Liver (tissue), 10 donors: ENCODE measurements at places on chromosomes 5 and 9. TPM values are rescaled to one million over a fixed set of nuclear protein-coding genes. Genes with fewer than 3 reads are reported as not detected.

- no peak for DNase-seq
Observed at GRCh38 chr5:36535859-36536615, 70.4 kb upstream of the SLC1A3 start.

- no peak for DNase-seq
Observed at GRCh38 chr5:153902016-153902415, 136.7 kb downstream of the FAM114A2 start.

- no peak for DNase-seq
Observed at GRCh38 chr5:15496886-15497285, 3.1 kb upstream of the FBXL7 start.

DNA sequence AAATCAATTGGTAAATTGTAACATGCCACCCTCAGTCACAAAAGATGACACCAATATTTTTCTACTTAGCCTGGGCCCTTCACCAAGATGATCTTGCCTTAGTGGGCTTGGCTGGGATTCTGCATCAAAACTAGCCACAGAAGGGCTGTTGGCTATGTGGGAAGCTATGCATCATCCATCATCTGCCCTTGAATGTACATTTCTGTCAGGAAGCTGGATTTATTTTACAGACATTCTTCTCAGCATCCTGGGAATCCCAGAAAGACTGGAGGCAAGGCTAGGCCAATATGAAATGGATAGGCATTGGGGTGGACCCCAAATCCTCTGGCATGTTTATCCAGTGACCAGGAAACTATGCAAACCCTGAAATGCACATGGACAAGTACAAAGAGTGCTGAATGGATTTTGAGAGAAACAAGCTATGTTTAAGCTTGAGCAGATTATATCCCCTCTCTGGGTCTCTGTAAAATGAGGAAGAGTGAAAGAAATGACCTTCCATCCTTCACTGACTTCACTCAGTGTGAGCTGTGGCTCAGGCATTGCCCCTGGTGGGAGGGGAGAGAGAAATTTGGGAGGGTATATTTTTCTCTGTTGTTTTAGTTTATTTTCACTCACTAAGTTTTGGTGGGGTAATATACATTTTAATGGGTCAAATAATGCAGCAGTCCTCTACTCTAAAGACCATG, 283.6 kb downstream of the EBF1 start:
- no peak for DNase-seq

DNA sequence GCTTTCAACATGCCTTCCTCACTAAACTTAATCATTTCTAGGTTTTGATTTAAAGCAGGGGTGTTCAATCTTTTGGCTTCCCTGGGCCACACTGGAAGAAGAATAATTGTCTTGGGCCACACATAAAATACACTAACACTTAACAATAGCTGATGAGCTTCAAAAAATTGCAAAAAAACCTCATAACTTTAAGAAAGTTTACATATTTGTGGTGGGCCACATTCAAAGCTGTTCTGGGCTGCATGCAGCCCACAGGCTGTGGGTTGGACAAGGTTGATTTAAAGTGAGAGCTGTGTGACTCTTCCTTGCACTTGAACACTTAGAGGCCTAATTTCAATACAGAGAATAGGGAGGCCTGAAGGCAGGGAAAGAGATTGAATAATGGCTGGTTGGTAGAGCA, 598.3 kb downstream of the EFNA5 start:
- DNase-seq: no peak

- no peak for DNase-seq
Observed at GRCh38 chr9:136172412-136173079, 32.4 kb downstream of the LHX3 start.

GRCh38 chr5:158060212-158060611, 201.3 kb upstream of the CLINT1 start:
- DNase-seq: no peak

- DNase-seq: no peak
Observed at GRCh38 chr5:123425431-123425830, 2.2 kb upstream of the CEP120 start.

DNA sequence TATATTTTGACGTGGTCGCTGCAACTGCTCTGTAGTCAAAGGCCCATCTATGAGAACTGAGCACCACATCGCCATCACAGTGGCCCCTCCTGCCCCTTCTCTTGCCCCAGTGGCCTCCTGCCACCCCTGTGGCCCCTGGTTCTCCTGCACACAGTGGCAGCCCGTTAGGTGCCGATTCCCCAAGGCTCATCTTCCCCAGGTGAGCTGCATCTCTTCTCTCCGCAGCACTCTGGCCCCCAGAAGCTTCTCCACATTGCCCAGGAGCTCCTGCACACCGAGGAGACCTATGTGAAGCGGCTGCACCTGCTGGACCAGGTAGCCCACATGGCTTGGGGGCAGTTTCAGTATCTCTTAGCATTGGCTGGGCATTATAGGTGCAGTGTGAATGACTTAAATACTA, 55.4 kb downstream of the FGD3 start:
- DNase-seq: no peak

DNA sequence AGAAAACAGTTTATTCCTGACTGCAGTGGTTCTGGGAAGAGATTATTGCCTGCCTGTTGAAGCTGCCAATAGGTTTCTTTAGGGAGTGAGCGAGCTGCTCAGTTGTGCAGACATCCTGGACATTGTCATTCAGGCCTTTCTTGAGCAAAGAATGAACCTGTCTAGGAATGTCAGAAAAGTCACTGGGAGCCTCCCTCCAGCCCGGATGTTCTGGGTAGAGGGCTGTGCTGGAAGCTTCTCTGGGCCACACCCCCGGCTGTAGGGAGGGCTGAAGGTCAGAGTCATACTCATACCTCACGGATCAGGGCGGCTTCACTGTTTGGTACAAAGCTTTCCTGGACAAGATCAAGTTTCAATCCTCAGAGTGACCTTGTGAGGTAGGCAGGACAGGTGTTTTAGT, 33.4 kb upstream of the TBC1D2 start:
- DNase-seq: no peak

GRCh38 chr5:154077696-154078095, 38.9 kb downstream of the MFAP3 start:
- no peak for DNase-seq

DNA sequence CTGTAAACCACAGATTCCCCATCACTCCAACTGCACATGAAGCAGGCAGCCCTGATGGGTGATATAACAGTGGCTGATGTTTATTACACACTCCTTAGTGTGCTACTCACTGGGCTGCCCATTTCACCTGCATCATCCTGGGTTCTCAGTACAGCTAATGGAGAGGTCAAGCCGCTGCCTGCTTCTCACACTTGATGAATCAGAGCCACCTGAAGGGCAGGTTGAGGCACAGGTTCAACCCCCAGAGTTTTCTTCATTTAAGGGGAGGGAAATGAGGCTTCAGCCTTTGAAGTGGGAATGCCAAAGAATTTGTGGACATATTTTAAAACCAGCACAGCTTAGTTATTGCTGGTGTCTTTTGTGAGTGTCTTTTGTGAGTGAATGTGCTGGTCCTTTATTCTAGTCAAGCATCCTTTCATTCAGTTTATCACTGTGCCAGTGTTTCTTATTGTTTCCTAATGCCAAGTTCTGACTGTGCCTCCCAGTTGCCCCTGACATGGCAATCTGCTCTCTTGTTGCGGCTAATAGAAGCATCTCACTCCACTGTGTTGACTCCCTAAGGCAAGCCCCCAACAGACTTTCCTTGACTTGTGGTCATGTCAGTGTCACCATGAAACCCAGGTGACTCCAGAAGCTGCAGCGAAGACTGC, 109.2 kb downstream of the FBXL7 start:
- no peak for DNase-seq

DNA sequence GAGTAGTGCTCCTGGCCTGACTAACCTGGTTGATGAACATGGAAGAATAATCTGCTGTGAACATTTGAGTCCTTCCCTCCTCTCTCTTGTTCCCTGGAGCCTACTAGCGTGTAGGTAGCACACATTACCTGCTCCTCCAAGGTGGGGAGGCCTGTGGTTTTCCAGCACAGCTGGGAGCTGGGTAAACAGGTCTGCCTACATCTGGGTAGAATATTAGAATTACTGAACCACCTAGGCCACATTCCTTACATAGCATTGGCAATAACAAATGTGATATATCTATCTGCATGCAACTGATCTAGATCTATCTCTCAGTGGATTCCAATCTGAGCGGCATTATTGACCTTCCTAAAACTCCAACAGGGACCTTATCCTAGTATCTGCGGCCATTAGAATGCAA, 151.0 kb upstream of the ZNF366 start:
- DNase-seq: no peak

- no peak for DNase-seq
Observed at GRCh38 chr5:140575309-140575708, 10.7 kb downstream of the SLC35A4 start.

- no peak for DNase-seq
Observed at GRCh38 chr9:34338665-34339385, 9.5 kb downstream of the NUDT2 start.

GRCh38 chr5:176157656-176158055, 80.6 kb upstream of the SIMC1 start:
- no peak for DNase-seq

DNA sequence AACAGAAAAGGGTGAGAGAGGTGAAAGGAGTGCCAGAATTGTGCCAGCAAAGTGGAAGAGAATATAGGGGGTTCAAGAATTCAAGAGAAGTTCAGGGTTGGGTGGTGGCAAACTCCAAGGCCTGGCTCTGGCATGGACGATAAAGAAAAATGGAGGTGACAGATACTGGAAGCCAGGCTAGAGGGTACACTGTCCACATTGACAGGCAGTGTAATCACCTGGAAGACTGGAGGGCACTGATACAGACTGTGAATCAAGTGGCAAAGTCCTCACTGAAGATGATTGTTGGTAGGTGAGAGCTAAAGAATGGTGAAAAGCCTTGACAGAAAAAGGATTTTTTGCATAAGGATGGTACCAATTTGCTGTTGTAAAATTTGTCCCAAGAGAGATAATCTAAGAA, 7.1 kb downstream of the SAR1B start:
- no peak for DNase-seq

DNA sequence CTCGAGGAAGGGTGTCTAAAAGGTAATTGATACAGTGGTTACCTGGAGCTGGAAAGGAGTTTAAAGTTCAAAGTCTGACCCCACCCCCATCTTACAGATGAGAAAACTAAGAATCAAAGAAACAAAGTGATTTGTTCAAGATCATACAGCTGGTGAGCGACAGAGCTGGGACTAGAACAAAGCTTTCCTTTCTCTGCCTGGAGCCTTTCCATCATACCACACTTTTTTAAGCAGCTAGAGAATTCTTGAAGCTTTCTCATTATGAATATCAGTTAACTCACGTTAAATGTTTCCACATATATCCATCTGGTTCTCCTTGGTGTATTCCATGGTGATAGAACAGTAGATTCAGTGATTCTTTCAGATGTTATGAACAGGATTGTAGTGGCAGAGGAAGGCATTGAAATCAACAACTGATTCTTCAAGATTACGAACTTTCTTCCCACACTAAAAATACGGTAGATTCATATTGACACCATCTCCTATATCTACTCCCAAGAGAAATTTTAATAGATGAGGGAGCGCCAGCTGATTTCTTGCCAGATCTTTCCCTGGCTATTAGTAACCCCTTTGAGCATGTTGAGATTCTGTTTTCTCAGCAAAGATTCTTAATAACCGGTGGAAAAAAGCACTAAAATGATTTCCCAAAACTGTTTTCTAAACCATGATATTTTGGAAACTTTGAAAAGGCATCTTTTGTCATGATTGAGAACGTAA, 233.7 kb downstream of the ADAMTSL1 start:
- no peak for DNase-seq

GRCh38 chr9:114434878-114435311, 47.1 kb upstream of the AKNA start:
- DNase-seq: no peak

The BAAT gene
- 31.9 TPM for total RNA-seq

The SAXO1 gene
- 0.05 TPM for total RNA-seq

The PAEP gene
- total RNA-seq: not detected

The MUSK gene
- total RNA-seq: 0.05 TPM

The CYLC2 gene
- not detected for total RNA-seq

The NFIB gene
- 23.2 TPM for total RNA-seq

The CCL21 gene
- 2.2 TPM for total RNA-seq

The CNTNAP3 gene
- 1.1 TPM for total RNA-seq

The ITK gene
- 1.5 TPM for total RNA-seq

The SPATA6L gene
- 1.6 TPM for total RNA-seq

The GRM6 gene
- 0.23 TPM for total RNA-seq
